Right cardiac atrium (tissue), 5 donors: ENCODE measurements at places on chromosomes 13 and 19. TPM values are rescaled to one million over a fixed set of nuclear protein-coding genes. Genes with fewer than 3 reads are reported as not detected.

HPN gene
- polyA plus RNA-seq = 1.5 TPM

DNA sequence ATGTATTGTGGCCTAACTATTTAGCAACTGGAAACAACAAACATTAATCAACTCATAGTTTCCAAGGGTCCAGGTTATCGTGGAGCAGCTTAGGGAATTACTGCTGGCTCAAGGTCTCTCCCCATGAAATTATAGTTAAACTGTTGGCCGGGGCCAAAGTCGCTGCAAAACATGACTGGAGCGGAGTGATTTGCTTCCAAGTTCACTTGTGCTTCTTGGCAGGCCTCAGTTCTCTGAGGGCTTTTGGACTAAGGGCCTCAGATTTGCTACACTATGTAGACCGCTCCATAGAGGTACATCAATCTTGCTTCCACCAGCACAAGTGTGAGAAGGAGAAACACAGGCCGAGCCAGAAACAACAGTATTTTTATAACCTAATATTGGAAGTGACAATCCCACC is 9.4 kb upstream of the KBTBD7 start:
- DNase-seq = peak; percentile 26

KLK2 gene
- not detected for polyA plus RNA-seq

ADAMTSL5 gene
- polyA plus RNA-seq = 10.9 TPM

GRCh38 chr13:73061876-73062275 is 3.1 kb downstream of the KLF5 start:
- no peak for DNase-seq

DNA sequence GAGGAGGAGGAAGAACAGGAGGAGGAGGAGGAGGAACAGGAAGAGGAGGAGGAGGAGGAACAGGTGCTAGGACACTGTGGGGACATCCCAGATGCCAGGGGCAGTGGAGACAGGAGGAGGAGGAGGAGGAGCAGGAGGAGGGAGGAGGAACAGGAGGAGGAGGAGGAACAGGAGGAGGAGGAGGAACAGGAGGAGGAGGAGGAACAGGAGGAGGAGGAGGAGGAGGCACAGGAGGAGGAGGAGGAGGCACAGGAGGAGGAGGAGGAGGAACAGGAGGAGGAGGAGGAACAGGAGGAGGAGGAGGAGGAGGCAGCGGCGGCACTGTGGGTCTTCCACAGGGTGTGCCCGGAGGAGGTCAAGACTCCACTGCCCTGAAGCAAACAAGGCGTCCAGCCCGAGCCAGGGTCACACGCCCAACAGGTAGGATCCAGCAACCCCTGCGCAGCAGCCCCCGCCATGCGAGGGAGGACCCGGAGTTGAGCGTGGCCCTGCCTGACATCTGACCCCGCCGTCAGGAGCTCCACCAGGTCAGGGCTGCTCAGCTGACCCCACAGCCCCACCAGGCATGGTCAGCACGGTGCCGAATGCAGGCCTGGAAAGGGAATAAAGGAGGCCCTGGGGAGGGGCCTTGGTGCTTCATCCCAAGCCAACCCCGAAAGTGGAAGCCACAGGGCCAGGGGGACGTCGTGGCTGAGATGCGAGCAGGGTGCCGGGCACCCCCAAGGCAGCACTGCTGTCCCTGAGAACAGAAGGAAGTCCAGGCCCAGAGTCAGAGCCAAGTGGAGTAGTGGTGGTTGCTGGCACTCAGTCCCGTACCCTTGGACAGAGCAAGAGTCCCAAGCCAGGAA is 9.2 kb downstream of the SBNO2 start:
- peak; percentile 71 for DNase-seq

DNA sequence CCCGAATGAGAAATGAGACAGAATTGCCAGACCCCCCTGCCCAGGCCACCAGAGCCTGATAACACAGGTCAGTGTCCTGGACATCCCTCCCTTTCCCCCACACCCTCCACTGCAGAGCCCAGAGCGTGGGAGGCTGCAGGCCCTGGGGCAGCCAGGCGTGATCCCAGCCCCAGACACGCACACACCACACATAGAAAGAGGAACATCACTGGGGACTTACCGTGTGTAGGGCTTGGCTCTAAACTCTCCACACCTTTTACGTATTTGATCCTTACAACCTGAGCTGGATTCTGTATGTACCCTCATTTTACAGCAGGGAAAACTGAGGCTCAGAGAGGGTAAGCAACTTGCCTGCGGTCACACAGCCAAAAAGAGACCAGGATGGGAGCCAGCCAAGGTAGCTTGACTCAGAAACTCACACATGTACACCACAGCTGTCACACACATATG is 334 bp upstream of the ANGPTL6 start:
- DNase-seq = no peak

GRCh38 chr19:4678881-4679790 is 9.0 kb upstream of the MYDGF start:
- peak; percentile 42 for DNase-seq

DNA sequence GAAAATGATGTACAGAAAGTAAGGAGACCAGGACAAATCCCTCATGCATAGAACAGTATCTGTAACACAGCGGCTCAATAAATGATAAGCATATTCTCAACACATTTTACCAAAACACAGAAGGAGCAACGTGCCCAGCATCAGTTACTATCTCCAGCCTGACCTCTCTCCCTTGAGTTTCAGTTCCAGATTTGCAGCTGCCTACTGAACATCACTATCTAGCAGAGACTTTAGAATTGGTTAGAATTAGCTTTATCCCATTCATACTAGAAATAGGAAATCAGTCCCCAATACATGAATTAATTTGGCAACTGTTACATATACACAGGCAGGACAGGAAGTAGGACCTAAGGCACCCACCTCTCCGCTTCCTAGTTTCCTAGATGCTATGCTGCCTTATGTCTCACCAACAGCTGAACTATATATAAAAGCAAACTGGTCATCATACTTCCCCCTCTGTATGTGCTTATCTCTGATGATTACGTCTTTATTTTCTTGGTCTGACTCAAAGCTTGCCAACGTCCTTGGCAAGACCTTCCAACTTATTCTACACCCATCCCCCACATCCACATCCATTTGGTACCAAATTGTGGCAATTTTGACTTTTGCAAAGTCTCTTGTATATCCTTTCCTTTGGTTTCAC is 61.1 kb downstream of the SACS start:
- DNase-seq = no peak

GRCh38 chr13:29594303-29594709 is 1.2 kb downstream of the SLC7A1 start:
- DNase-seq = no peak

ZNF730 gene
- 0.18 TPM for polyA plus RNA-seq

DNA sequence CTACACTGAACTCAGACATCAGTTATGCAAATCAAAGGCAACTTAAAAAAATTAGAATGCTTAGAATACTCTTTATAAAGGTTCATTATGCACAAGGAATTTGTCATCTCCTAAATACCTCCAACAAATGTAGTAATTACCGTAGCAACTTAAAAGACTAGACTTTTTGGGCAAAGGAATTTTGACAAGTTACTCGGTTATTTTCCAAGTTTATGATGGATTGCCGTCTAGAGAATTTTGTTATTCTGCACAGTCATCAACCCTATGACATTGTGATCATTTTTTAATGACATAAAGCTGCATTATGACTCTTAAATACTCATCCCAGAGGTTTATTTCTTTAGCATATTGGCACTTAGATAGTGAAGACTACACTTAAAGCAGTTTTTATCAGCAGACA is 71.9 kb downstream of the TRPC4 start:
- DNase-seq = no peak

- DNase-seq = no peak
Observed at GRCh38 chr13:110015253-110015652, 228.9 kb upstream of the IRS2 start.

DNA sequence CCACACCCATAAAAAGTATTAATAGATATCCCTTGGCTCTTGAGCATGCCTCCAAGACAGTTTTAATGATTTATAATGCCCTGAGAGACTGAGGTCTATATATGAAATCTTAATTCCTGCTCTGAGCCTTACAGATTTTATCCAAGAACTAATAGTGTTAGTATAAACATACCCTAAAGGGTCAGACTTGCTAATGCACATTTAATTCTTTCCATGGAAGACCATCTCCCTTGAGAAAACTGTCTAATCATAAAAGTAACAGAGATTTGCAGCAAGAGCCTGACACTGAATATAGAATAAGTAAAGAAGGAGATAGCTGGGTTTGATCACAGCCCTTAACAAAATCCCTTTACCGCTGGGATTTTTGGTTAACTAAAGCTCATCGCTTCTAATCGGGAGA is 650.8 kb upstream of the KLF12 start:
- no peak for DNase-seq

ZNF570 gene
- polyA plus RNA-seq = 3.1 TPM

GRCh38 chr13:45702869-45703391 is 810 bp downstream of the CBY2 start:
- no peak for DNase-seq

GFY gene
- not detected for polyA plus RNA-seq

DNA sequence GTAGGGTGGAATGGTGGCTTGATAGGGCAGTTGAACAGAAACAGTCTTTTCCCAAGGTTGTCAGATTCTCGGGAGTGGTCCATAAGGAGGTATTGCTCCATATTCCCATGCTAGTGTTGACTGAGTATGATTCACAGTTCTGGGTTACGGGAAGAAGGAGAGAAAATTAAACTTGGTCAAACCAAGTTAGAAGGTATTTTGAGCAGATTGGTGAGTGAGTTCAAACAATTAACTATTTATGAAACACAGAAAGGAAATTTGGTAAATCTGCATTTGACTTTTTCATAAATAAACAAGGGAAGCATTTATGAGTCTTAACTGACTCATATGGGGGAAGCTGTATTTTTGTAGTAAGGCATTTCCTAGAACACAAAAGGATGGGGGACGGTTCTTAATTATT is 2419.4 kb downstream of the PCDH9 start:
- DNase-seq = no peak

VN1R2 gene
- polyA plus RNA-seq = not detected

GRCh38 chr13:51364404-51365008 is 25.0 kb downstream of the SERPINE3 start:
- no peak for DNase-seq

- no peak for DNase-seq
Observed at GRCh38 chr13:110911880-110912279, 3.0 kb downstream of the ANKRD10 start.

DNA sequence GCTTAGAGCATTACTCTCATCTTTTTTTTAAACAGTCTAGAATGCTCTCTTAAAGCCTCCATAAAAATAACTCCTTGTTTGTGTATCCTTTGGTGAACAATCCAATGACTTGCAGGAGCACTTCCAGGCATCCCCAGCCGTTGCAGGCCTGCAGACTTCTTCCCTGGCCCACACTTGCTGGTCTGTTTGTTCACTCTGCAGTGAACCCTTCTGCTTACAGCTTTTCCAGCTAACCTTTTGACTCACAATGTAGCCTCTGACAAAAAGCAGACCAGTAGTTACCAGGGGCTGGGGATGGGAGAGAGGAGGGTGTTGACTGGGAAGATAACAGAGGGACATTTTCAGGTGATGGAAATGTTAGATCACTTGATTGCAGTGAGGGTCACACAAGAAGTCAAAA is 9.1 kb downstream of the GPR42 start:
- DNase-seq = no peak

GRCh38 chr13:110636701-110637201 is 21.4 kb downstream of the NAXD start:
- peak; percentile 37 for DNase-seq

DNA sequence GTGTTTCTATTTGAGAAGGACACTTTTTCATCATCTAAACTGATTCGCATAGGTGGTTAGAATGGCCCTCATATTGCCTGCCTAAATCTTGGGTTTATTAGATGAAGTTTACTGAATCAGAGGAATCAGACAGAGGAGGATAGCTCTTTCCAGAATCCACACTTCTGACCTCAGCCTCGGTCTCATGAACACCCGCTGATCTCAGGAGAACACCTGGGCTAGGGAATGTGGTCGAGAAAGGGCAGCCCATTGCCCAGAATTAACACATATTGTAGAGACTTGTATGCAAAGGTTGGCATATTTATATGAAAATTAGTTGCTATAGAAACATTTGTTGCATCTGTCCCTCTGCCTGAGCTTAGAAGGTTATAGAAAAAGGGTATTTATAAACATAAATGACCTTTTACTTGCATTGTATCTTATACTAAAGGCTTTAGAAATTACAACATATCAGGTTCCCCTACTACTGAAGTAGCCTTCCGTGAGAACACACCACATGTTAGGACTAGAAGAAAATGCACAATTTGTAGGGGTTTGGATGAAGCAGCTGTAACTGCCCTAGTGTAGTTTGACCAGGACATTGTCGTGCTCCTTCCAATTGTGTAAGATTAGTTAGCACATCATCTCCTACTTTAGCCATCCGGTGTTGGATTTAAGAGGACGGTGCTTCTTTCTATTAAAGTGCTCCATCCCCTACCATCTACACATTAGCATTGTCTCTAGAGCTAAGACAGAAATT is 103.8 kb downstream of the TNFRSF19 start:
- no peak for DNase-seq

GRCh38 chr19:13864667-13865570 is 12.0 kb upstream of the NANOS3 start:
- DNase-seq = no peak

DNA sequence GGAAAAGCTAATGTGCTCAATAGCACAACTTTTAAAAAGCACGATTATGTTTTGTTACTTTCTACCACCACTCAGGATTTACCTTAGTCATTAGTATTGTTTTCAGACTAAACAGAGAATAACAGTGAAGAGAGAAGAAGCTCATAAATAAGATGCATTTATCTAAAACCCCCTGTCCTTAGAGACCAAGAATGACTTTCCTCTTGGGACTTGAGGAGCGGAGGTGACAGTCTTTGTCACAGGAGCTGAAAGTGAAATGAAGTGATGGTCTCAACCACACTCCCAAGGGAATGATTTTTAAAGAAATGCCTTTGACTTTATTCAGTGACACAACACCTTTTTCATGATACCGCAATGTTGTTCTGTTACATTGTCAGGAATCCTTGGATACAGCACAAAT is 190.6 kb upstream of the NBEA start:
- no peak for DNase-seq

DNA sequence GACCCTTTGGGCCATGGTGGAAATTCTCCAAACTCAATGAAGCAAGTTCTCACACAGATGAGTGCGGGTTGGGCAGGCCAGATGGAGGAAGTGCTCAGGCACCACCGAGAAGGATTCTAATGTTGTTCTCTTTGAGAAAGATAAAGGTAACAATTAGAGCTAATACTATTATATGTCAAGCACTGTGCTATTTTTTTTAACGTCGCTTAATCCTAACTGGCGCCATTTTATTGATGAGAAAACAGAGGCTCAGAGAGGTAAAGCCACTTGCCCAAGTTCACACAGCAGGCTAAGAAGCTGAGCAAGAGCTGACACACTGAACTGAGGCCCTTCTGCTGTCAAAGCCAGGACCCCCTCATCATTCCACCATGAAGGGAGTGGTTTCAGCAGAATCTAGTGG is 1.0 kb downstream of the FBL start:
- DNase-seq = no peak

OVOL3 gene
- not detected for polyA plus RNA-seq

DNA sequence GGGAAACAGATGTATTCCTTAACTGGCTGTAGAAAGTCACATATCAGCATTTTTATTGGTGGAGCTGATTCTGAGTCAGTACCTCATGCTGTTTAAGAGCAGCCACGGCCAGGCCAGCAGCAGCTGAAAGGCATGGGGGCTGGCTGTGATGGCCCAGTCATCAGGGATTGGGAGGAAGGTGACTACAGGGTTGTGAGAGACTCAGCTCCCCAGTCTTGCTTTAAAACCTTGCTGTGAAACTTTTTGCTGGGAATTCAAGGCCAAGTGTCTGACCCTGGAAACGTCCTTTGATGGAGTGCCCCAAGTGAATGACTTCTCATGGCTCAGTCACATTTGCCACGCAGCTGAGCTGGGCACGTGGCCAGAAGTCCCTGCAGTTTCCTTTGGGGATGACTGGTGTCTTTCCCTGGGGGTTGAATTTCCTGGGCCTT is 39.1 kb upstream of the RNF113B start:
- peak; percentile 49 for DNase-seq

GRCh38 chr13:111938741-111939665 is 127.9 kb upstream of the SOX1 start:
- no peak for DNase-seq

PRR20D gene
- not detected for polyA plus RNA-seq
